CD4-positive, alpha-beta T cell treated with Interleukin-4 for 4 hours (primary cell): ENCODE measurements at places on chromosomes 12 and 14.
A peak's percentile ranks its signal among the peaks of the same experiment; 100 is the strongest.

DNA sequence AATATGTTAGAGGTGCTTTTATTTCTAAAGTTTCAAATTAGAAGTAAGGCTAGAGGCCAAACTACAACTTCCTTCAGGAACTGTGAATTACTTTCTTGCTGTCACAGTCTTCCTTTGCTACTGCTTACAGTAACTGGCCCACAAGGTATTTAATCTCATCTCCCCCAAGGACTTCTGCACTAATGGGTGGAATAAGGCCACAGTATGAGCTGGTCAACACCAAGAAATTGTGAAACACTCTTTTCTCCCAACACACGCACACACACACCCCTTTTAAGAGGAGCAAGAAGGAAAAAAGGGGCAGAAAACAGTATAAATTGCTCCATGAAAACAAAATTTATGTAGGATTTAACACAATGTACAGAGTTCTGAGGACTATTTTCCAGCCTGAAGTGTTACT lies 45.6 kb downstream of the SCAF11 start:
- DNase-seq, result no peak

- DNase-seq, result no peak
Observed at GRCh38 chr14:77416836-77417235, 6.5 kb downstream of the NOXRED1 start.

- DNase-seq, result no peak
Observed at GRCh38 chr12:23096321-23096720, 471.4 kb downstream of the ETNK1 start.

GRCh38 chr14:35385042-35385839 lies 19.3 kb downstream of the NFKBIA start:
- no peak for DNase-seq

GRCh38 chr12:55044135-55044534 lies 24.4 kb downstream of the NEUROD4 start:
- no peak for DNase-seq

GRCh38 chr14:105924951-105925591 lies 398.7 kb downstream of the TMEM121 start:
- no peak for DNase-seq

DNA sequence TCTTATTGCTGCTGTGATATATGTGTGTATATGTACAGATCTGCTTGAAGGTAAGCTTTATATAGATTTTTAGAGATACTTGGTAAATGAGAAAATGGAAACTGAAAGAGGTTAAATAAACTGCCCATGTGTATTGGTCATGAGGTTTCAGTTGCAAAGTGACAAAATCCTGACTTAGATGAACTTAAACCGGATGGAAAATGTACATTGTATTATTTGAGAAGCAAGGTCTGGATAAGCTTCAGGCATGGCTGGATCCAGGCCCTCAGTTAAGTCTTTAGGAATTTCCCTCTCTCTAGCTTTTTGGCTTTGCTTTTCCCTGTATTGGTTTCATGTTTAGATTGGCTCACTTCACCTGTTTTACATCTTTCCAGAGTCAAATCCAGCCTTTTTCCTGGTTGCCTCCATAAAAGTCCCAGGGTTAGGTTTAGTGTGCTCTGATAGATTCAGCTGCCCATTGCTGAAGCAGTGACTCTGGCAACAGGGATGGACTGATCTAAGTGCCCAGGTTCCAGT lies 21.0 kb upstream of the MAP1LC3B2 start:
- no peak for DNase-seq

GRCh38 chr12:5907807-5908206 lies 37.3 kb downstream of the ANO2 start:
- no peak for DNase-seq

DNA sequence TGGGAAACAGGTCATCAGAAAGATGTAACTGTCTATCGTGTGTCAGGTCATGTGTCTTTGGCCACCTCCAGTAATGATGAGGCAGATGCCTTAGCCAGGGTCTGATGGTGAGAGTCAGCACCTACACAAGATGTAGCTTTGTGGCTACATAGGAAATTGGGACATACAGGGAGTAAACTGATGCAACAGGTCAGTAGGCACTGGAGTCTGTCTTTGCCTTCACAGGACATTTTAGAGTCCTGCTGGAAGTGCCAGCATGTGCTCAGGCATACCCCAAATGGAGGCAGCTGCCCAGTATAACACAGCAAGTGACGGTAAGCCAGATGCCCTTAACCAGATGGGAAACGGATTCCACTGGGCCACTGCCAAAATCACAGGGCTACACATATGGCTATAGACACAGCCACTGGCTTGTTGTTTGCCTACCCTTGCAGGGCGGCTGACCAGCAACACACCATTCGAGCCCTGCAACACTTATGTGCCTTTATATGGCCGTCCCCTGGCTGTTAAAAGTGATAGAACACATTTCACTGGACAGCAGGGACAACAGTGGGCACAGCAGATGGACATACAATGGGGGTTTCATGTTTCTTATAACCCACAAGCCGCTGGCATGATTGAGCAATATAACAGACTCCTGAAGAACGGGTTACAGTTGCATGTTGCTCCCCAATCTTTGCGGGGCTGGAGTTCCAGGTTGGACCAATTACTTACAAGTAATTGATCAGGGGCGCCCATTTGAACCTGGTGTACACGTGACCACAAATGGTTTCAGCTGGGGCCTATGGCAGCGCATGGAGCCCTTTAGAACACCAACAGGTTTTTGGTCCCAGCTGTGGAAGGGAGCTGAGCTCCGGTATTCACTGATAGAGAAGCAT lies 12.9 kb upstream of the RNASE12 start:
- DNase-seq, result no peak

DNA sequence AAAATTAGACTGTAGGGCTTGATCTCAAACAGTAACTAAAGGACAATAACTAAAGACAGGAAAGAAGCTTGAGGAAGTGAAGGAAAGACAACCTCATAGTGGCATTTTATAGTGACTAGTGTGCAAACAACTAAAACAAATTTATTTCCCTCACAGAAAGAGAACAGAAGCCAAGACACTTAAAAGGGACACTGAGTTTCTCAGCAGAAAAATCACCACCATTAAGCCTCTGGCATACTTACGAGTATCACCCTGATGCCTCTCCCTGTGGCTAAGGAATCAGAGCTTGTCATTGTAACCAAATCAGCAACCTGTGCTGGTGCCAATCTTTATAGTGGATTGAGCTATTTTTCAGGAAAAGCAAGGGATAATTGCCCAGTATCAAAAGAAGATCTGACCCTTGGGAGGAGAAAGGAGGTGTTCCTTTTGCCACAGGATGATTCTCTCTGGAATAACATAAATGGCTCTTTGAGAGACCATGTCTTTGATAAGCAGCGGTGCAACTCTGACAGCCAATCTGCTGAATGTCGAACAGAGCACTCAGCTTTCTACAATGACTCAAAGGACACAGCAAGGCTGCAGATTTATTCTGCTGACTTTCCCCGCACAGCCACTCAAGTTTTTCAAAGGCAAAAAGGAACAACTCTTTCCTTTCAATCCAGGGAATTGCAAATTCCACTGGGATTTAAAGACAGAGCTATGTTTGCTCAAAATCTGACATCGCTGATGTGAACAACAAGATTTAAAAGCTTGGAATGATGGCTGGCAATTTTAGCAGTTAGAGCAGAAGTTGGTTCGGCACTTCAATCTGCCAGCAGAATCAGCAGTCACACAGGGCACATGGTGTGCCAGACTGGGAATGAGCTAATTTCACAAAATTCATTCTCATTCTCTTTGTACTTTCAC lies 34.6 kb downstream of the ATF7 start:
- no peak for DNase-seq

DNA sequence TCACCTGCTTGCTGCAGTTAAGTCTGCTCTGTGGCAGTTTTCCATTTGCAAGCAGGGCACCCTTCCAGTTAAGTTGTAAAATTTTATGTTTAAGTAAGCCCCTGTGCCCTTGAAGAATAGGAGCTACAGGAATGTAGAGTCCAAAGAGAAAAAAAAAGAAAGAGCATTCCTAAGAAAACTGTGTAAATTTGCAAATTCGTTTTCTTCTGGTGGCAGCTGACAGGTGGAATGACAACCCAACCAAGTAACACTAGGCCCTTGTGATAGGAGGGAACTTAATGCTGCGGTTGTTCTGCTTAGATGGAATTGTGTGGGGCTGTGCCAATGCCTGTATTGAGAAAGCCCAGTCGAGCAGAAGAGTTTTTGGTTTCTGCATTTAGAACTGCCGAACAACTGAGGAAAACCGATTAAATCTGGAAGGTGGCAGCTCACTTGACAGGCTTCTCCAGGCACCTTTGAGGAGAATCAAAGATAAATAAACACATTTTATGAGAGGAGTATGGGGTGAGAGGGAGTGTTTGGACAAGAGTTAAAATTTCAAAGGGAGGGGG lies 280.0 kb downstream of the RAD51B start:
- no peak for DNase-seq

- no peak for DNase-seq
Observed at GRCh38 chr14:72686101-72686500, 207.8 kb downstream of the DPF3 start.

DNA sequence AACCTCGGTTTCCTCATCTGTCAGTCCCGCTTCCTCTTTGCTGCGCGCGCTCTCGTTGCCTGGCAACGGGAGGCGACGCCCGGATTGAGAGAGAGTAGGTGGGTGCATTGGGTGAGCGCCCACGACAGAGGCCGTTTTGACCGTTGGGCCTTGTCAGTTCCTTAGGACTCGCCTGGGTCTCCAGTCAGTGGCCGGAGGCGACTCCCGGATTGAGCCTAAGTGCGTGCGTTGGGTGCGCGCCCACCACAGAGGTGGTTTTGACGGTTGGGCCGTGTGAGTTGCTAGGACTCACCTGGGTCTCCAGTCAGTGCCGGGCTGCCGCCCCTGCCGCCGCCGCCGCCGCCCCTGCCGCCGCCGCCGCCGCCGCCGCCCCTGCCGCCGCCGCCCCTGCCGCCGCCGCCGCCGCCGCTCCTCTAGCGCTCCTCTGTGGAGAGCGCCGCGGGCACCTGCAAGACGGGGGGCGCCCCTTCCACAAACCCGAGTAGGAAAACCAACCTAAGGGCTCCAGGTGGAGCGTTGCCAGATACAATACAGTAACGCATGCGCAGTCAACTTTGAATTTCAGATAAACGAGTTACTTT lies 37.2 kb downstream of the APOBEC1 start:
- no peak for DNase-seq

DNA sequence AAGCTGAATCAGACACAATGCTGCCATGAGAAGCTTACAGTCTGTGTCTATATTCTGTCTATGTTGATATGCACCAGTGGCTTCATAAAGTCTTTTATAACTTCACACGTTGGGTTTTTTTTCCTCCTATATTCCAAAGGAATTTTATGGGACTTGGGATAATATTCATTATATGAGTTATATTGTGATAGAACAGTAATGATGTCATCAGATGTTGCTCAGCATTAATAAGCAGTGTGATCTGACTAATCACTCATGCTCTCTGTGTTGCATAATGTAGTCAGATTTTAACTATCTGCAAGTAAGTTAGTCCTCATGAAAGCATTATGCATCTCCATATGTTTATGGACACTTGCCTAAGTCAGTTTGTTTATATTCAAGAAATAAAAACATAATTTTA lies 159.6 kb downstream of the PLCZ1 start:
- no peak for DNase-seq

DNA sequence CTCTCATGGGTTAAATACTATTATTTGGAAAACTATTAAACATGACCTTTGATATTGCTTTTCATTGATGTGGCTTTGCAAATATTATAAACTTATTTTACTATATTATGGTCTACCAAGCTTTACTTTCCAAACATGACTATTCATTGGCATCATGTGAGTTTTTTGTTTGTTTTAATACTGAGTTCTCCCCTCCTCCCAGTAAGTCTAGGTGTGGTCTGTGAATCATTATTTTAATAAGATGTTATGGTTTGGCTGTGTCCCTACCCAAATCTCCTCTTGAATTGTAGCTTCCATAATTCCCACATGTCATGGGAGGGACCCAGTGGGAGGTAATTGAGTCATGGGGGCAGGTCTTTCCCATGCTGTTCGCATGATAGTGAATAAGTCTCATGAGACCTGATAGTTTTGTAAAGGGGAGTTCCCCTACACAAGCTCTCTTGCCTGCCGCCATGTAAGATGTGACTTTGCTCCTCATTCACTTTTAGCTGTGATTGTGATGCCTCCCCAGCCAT lies 80.0 kb downstream of the BORCS5 start:
- no peak for DNase-seq

DNA sequence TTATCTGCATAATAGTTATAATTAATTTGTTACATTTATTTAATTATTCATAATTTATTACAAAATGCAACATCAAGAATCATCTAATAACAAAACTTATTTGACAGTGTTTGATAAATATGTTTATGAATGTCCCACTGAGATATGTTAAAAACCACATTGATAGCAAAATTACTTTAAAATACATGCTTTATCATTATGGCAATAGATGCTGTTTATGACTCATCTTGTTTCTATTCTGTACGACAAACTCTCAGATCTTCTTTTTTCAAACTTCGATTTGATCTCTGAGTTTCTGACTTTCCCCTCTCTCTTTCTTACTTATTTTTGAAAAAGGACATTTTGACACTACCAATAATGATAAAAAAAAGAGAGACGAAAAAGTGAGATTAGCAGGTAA lies 56.8 kb upstream of the LRRK2 start:
- no peak for DNase-seq

GRCh38 chr12:25480145-25480544 lies 72.9 kb downstream of the LMNTD1 start:
- DNase-seq, result no peak

GRCh38 chr12:53062977-53063707 lies 13.3 kb downstream of the TNS2 start:
- no peak for DNase-seq

DNA sequence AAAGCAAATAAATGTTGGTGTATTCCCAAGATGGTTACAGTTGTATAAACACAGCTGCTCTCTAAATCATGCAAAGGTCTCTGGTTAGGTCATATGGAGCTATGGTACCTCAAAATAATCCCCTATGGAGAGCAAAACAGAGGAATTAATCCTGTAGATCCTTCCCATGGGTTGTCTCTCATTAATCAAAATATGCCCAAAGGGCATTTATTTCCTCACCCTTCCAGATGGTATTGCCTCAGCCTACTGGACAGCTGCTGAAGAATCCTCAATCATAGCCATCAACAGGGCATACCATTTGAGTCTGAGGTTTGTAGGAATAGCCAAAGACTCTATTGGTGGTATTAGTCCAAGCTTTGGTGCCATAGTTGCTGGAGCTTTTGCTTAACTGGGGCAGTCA lies 360.9 kb downstream of the RPL10L start:
- no peak for DNase-seq

DNA sequence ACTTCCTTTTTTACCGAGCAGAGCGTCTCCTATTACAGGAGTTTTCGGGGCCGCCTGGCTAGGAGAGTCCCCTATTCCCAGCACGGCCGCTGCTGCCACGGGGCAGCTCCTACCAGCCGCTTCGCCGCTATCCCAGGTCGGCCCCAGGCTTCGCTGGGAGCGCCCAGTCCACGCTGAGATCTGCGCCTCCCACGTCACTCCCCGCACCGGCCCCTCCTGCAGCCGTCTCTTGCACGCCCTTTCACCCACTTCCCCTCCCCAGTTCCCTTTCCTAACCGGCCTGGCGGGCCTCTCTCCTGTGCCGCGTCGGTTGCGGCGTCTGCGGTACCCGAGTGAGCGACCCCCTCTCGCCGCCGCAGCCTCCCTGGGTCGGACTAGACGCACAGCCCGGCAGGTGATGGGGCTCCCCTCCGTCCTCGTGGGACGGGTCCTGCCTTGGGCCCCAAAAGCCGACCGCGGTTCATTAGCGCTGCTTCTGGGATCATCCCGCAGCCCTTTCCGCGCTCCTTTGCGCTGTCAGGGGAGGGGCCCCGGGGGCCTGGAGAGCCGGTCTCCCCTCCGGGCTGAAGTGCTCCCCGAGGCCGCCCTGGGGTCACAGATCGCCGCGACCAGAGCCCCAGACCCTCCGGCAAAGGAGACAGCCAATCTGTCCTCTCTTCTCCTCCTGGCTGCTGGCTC lies 1318.4 kb downstream of the TMEM121 start:
- peak; percentile 56 for DNase-seq
